PC-3 (cell line): ENCODE measurements at places on chromosomes 2 and 18. TPM values are rescaled to one million over a fixed set of nuclear protein-coding genes. Genes with fewer than 3 reads are reported as not detected.

DNA sequence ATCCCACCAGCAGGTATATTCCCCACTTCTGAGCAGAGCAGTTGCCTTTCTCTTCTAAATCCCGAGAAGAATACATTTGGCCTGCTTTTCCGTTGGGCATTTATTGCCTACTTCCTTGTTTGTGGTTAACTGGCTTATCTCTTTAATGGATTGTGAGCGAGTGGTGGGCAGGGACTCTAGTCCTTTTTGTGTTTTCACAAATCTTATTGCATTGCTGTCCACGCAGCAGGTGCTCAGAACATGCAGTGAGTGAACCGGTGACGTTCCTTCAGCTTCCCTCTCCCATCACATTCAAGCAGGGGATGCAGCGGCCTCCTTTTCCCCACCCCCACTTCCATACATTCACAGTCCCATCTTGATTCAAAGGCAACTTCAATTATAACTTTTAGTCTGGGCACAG lies 28.9 kb upstream of the GAREM2 start:
- peaks cover 18% of the 10 kb centered on the region for H3K4me1 ChIP-seq
- DNase-seq = peak; percentile 45
- no peaks in the 10 kb centered on the region for H3K36me3 ChIP-seq
- no peak overlapping the region for H3K4me3 ChIP-seq

DNA sequence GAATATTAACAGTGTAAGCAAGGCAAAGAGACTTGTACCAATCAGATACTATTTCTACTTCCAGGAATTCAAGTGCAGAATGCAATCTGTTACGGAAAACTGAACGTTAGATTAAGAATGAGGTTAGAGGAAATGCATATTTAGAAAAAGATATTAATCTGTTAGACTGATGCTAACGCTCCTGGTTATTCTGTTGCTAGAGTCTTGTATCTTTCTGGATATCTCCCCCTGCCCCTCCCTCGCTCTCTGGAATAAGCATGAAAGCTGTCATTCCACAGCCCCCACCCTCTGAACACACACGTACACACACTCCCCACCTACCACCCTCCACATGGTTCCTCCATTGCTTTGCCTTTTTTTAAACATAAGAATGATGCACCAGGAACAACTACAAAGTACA lies 24.1 kb downstream of the FIGN start:
- no peaks in the 10 kb centered on the region for H3K27me3 ChIP-seq
- H3K4me1 ChIP-seq = no peaks in the 10 kb centered on the region
- no peak overlapping the region for H3K27ac ChIP-seq
- no peaks in the 10 kb centered on the region for H3K36me3 ChIP-seq
- no peak for DNase-seq

DNA sequence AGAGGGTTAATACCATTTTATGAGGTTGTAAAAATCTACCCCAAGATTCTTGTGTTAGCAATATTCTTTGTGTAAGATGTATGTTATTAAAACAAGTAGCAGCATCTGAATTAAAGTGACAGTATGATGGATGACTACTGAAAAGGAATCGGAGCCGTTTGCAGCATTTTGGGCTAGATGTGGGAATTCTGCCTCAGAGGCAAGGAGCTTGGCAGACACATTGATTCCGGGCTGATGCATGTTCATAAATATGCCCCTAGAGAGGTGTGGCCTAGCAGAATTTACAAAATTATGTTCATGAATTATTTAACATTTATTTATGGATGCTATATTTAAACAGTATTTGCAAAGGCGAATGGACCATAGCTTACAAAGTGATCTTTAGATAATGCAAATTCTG lies 389.0 kb upstream of the ETAA1 start:
- DNase-seq = no peak
- H3K4me1 ChIP-seq = no peaks in the 10 kb centered on the region
- peaks cover 36% of the 10 kb centered on the region; the same call in 1 of the 2 replicates for H3K27me3 ChIP-seq
- H3K4me3 ChIP-seq = no peak overlapping the region
- no peaks in the 10 kb centered on the region for H3K36me3 ChIP-seq

DNA sequence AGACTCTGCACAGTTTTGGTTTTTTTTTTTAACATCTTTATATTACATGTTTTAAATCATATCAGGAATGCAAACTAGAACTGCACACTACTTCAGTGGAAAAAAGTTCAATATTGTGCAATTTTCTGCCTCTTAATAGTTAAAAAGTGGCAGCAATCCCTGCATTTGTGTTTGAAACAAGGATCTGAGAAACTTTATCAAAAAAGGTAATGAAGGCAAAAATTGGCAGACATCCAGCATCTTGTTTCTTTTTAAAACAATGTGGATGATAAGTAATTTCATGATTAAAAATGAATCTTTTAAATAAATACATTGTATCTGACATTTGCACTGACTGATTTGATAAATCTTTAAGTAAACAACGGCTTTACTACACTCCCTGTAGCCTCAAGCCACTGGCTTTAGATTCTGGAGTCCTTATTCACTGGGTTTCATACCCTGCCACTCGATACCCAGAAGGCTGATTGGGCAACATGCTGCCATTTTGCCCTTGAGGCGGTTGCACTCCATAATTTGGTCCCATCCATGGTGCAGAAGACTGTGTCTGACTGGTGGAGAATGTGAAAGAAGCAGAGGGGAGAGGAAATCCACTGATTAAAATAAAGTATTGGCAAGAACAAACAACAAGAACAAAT lies 21.6 kb upstream of the C2orf42 start:
- H3K4me1 ChIP-seq = no peaks in the 10 kb centered on the region
- H3K36me3 ChIP-seq = peaks cover 27% of the 10 kb centered on the region
- no peak overlapping the region for H3K27ac ChIP-seq
- DNase-seq = no peak
- no peak overlapping the region for H3K4me3 ChIP-seq

DNA sequence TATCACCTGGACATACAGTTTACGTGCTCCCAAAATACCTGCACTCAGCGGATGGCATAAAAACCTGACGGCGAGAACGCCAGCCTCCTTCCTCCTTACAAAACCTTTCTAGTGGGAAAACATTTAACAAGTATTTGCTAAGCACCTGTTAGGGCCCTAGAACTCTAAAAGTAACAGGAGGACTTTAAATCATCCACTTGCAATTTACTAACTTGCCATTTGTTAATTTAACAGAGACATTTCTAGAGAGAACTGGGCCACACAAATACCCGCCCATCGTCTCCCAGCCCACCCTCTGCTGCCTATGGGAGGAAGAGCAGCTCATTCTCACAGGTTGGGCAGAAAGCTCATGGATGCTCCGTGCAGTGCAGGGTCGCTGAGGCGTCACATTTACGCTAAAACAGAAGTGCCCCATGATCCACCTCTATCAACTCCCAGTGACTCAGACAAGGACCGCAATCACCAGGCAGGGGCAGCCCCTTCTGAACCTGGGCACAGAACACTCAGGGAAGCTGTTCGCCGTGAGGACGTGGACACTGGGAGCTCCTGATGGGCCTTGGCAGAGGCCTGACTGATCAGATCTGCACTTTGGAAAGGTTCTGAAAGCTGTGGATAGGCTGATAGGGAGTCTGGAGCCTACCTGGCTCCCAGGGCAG lies 106.9 kb downstream of the HDAC4 start:
- H3K36me3 ChIP-seq = no peaks in the 10 kb centered on the region
- no peak for DNase-seq
- H3K27ac ChIP-seq = no peak overlapping the region
- H3K4me1 ChIP-seq = no peaks in the 10 kb centered on the region
- H3K4me3 ChIP-seq = no peak overlapping the region

DNA sequence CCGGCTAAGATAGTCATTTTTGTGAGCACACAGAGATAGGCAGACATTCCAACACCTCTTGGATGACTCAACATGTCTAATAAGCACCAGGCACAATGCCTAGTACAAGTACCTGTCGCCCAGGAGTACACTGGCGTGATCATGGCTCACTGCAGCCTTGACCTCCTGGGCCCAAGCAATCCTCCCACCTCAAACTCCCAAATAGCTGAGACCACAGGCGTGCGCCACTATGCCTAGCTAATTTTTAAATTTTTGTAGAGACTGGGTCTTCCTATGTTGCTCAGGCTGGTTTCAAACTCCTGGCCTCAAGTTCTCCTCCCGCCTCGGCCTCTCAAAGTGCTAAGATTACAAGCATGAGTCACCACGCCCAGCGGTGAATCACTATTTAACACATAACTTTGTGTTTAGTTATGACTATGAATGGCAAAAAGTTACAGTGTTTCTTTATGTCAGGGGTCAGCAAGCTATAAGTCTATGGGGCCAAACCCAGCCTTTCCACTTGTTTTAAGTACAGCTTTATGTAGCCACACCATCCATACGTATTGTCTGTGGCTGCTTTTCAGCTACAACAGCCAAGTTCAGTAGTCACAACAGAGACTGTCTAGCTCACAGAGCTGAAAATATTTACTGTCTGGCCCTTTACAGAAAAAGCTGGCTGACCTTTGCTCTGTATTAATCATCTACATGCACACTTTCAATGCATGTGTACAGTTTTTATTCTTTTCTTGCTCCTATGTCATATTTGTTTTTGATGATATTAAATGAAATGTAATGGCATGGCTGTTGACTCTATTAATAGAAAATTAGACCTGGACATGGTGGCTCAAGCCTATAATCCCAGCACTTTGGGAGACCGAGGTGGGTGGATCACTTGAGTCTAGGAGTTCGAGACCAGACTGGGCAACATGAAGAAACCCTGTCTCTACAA lies 18.7 kb downstream of the ORC2 start:
- peak overlapping the region; percentile 67 for H3K27ac ChIP-seq
- H3K4me1 ChIP-seq = peaks cover 24% of the 10 kb centered on the region
- H3K27me3 ChIP-seq = no peaks in the 10 kb centered on the region
- H3K4me3 ChIP-seq = no peak overlapping the region

GRCh38 chr2:236862961-236863728 lies 222.5 kb upstream of the COPS8 start:
- no peaks in the 10 kb centered on the region for H3K27me3 ChIP-seq
- no peak overlapping the region for H3K4me3 ChIP-seq
- DNase-seq = no peak
- no peaks in the 10 kb centered on the region for H3K36me3 ChIP-seq
- no peak overlapping the region for H3K27ac ChIP-seq

DNA sequence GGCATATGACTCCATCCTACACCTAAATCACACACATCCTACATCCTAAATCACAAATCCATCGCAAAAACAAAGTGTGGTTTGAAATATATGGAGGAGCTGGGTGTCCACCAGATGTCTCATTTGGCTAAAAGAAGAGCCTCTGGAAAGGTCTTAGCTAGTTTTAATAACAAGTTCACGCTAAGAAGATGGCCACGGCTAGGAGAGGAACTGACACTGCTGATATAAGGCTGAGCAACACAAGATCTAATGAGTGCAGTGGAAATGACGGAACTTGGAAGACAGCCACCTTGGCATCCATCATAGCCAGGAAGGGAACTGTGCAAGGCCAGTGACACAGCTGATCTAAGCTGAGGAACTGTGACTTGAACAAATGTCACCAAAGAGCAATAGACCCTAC lies 60.0 kb upstream of the AGAP1 start:
- H3K36me3 ChIP-seq = no peaks in the 10 kb centered on the region
- no peak overlapping the region for H3K4me3 ChIP-seq
- no peaks in the 10 kb centered on the region for H3K4me1 ChIP-seq
- no peaks in the 10 kb centered on the region for H3K27me3 ChIP-seq

- H3K4me3 ChIP-seq = no peak overlapping the region
- no peaks in the 10 kb centered on the region for H3K27me3 ChIP-seq
- H3K36me3 ChIP-seq = peaks cover 76% of the 10 kb centered on the region
- H3K27ac ChIP-seq = no peak overlapping the region
- no peaks in the 10 kb centered on the region for H3K4me1 ChIP-seq
These were observed 37.8 kb downstream of the KCTD18 start for GRCh38 chr2:200471928-200472645.

GRCh38 chr2:59887366-59887765 lies 666.1 kb downstream of the BCL11A start:
- no peak overlapping the region for H3K27ac ChIP-seq
- no peak for DNase-seq
- no peaks in the 10 kb centered on the region for H3K36me3 ChIP-seq
- H3K27me3 ChIP-seq = peaks cover 39% of the 10 kb centered on the region
- H3K4me1 ChIP-seq = no peaks in the 10 kb centered on the region

- H3K27me3 ChIP-seq = no peaks in the 10 kb centered on the region
- no peaks in the 10 kb centered on the region for H3K4me1 ChIP-seq
- no peak overlapping the region for H3K27ac ChIP-seq
These were observed 92.7 kb downstream of the BCL11A start for GRCh38 chr2:60460577-60461420.

DNA sequence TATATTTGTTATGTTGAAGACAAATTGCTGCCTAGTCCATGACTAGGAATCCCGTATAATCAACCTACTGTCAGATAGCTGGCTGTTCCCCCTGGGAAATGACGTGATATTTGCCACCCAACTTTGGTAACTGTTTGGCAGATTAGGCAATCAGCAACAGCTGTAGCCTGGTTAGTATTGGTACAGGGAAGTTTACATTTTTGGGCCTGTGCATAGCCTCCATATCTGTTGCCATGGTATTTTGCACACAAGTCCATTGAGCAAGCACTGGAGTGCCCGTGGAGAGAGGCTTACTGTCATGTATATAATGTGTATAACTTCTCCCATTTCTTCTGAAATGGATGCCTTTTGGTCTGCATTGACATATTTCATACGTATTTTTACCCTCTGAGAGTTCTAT lies 27.7 kb downstream of the BIRC6 start:
- no peak for DNase-seq
- H3K27ac ChIP-seq = no peak overlapping the region
- no peak overlapping the region for H3K4me3 ChIP-seq
- H3K27me3 ChIP-seq = no peaks in the 10 kb centered on the region
- no peaks in the 10 kb centered on the region for H3K4me1 ChIP-seq

Gene ECEL1
- total RNA-seq = not detected in 2 replicates

GRCh38 chr2:143901185-143901842 lies 618.6 kb downstream of the ZEB2 start:
- peak overlapping the region; percentile 80 for H3K27ac ChIP-seq
- H3K4me3 ChIP-seq = peak overlapping the region; percentile 59
- H3K4me1 ChIP-seq = peaks cover 32% of the 10 kb centered on the region
- no peaks in the 10 kb centered on the region for H3K36me3 ChIP-seq

- peaks cover 29% of the 10 kb centered on the region for H3K4me1 ChIP-seq
- no peaks in the 10 kb centered on the region for H3K27me3 ChIP-seq
- H3K4me3 ChIP-seq = no peak overlapping the region
- peak overlapping the region; percentile 51 for H3K27ac ChIP-seq
These were observed 93.4 kb upstream of the MAP4K3 start for GRCh38 chr2:39530411-39530866.

Gene RRM2
- total RNA-seq = 229 and 282 TPM in 2 replicates

DNA sequence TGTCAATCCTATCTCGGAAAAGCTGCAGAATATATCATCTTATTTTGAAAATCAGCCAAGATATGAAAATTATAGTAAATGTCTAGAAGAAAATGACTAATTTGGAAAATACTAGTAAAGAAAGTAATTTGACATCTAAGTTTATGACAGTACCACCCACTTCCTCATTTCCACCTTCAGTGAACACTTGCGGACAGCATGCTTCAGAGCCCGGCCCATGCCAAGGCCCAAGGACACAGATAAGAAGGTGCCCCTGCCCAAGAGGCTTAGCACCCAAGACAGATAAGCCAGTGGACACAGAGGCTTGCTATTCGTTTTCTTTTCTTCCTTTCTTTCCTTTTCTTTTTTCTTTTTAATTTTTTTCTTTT lies 4.8 kb upstream of the KCNG2 start:
- no peak overlapping the region for H3K27ac ChIP-seq
- DNase-seq = no peak
- no peak overlapping the region for H3K4me3 ChIP-seq
- no peaks in the 10 kb centered on the region for H3K36me3 ChIP-seq
- peaks cover 13% of the 10 kb centered on the region; the same call in 1 of the 2 replicates for H3K4me1 ChIP-seq
- no peaks in the 10 kb centered on the region; the same call in 1 of the 2 replicates for H3K27me3 ChIP-seq

- no peaks in the 10 kb centered on the region for H3K36me3 ChIP-seq
- no peaks in the 10 kb centered on the region for H3K4me1 ChIP-seq
- H3K27ac ChIP-seq = no peak overlapping the region
- DNase-seq = peak; percentile 59
These were observed 157.1 kb upstream of the CCDC150 start for GRCh38 chr2:196482119-196483065.
